ENCODE measurements at places on chromosomes 6 and 20.

- no peak for DNase-seq
These were observed 38.5 kb downstream of the SOD2 start for GRCh38 chr6:159654483-159655098.

DNA sequence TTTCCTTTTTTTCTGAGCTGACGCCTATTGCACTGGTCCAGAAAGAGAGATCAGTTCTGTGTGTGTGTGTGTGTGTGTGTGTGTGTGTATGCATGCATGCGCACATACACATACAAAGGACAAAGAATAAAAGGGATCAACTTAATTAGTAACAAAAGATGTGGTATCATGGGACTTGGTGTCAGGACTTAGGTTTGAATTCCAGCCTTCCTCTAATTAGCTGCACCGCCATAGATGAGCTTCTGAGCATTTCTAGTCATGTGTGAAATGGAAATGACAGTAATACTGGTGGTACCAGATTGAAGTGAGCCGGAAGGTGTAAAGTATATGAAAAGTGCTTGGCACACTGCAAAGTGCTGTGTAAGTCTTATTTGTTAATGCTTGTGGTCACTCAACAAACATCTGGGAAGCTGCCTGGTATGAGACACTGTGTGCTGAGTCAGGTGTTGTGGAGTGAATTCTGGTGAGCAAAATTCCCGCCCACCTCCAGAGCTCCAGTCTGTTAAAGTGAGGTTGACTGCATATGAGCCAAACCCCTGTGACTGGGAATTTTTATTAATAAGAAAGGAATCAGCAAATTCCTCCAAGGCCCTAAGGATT lies 12.4 kb downstream of the DAAM2 start:
- DNase-seq = no peak

GRCh38 chr6:143698759-143699429 lies 21.1 kb downstream of the PHACTR2 start:
- no peak for DNase-seq

DNA sequence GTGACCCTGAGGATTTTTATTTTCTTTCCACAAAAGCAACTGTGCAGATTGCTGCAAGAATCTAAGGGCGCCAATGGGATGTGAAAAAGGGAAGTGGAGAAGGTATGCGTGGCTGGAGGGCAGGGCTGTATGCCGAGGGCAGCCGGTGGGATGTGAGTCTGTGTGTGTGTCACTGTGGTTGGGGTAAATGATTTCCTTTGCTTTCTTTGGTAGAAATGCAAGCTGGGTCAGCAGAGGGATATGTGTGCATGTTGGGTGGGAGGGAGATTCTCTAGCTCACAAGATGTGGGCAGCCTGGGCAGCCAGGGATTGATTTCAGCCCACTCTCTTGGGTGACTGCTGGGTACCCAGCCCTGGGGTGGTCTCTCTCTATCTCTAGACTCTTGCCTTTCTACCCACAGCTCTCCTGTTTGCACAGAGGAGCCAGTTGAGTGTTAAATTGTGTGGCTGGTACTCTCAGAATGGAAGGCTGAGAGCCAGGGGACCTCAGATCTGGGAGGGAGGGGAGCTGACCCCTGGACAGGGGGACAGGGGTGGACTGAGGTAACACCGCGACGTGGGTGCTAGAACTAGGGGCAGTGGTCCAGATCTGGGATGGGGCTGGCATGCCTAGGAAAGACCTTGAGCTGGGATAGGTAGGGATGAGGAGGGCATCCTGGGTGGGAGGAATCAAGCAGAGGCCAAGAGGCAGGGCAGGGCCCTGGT lies 136.8 kb upstream of the RNF24 start:
- DNase-seq = no peak
